Hematopoietic multipotent progenitor cell treated with erythropoietin and hydrocortisone succinate and interleukin-3 and kit ligand, for 4 days (in vitro differentiated cells): ENCODE measurements at places on chromosomes 3 and 15.
A peak's percentile ranks its signal among the peaks of the same experiment; 100 is the strongest.

- no peak for DNase-seq
These were observed 36.4 kb downstream of the SUCNR1 start for GRCh38 chr3:151909681-151910405.

DNA sequence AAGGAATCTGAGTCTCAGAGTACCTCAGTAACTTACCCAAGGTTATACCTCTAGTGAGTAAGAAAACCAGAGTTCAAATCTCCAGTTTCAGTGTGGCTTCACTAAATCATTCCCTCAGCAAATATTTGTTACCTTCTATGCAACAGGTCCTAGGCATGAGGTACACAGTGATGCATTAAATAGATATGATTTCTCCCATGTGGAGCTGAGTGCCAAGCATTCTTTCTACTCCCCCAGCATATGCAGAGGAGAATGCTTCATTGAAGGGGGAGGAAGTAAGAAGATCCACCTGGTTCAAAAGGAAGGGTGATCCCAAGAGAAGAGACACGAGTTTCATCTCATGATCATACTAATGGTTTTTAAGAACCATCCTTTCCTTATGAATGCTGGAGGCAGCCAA lies 6.8 kb upstream of the MTHFS start:
- no peak for DNase-seq

- no peak for DNase-seq
These were observed 4.3 kb downstream of the GNAT1 start for GRCh38 chr3:50195501-50196252.

GRCh38 chr15:40743921-40744814 lies 10.9 kb downstream of the RMDN3 start:
- peak; percentile 61 for DNase-seq

- no peak for DNase-seq
These were observed 71.5 kb upstream of the KLF13 start for GRCh38 chr15:31255176-31255510.

GRCh38 chr3:197259096-197259495 lies 39.3 kb downstream of the DLG1 start:
- DNase-seq: no peak

DNA sequence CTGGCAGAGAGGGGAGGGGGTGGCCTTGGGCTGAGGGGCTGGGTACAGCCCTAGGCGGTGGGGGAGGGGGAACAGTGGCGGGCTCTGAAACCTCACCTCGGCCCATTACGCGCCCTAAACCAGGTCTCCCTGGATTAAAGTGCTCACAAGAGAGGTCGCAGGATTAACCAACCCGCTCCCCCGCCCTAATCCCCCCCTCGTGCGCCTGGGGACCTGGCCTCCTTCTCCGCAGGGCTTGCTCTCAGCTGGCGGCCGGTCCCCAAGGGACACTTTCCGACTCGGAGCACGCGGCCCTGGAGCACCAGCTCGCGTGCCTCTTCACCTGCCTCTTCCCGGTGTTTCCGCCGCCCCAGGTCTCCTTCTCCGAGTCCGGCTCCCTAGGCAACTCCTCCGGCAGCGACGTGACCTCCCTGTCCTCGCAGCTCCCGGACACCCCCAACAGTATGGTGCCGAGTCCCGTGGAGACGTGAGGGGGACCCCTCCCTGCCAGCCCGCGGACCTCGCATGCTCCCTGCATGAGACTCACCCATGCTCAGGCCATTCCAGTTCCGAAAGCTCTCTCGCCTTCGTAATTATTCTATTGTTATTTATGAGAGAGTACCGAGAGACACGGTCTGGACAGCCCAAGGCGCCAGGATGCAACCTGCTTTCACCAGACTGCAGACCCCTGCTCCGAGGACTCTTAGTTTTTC lies 4.9 kb downstream of the ISL2 start:
- peak; percentile 28 for DNase-seq

DNA sequence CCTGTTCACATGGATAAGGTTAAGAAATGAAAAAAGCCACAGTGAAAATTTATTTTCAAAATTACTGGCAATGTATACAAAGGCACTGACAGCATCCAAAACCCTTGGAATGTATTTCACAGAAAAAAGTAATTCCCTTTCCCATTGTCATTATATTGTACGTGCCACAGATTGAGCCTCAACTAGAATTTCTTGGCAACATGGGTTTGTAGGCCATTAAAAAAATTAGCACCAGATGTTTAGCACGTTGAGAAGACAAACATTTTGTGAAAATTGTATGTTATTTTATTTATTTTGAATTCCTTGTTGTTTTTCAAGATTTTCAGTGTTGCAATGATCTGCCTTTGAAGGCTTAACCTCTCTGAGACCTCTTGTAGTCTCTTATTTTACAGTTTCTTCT lies 76.3 kb upstream of the EPHB3 start:
- DNase-seq: no peak

DNA sequence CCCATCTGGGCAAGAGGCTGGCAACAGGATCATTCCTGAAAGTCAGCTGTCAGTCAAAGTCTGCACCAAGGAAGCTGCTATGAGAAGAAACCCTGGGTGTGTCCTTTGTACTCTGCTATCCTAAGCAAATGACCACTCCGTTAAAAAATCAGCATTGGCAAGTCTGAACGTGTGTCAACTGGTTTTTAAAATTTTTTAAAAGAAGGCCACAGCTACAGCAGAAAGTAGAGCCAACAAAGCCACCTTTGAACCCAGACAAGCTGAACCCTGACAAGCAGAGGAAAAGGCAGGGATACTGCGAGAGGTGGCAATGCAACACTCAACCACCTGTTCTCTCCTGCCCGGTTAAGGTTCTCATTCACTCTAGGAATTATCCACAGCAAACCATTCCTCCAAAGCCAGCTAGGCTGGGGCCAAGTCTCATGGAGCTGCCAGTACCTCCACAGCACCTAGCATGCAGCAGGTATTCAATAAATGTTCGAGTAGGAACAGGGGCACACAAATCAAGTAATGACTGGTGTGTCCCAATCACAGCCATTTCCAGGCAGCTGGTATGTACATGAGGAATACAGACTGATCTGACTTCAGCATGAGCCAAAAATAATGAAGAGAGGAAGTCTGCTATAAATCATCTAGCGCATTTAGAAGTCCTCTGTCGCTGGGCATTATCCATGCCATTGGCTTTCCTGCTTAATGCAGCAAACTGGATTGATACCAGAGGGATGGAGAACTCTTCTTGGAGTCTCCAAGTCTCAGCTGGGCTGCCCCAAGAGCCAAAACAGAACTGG lies 76.0 kb downstream of the ADCY5 start:
- DNase-seq: no peak

GRCh38 chr3:136960838-136961836 lies 3.4 kb downstream of the IL20RB start:
- DNase-seq: no peak

DNA sequence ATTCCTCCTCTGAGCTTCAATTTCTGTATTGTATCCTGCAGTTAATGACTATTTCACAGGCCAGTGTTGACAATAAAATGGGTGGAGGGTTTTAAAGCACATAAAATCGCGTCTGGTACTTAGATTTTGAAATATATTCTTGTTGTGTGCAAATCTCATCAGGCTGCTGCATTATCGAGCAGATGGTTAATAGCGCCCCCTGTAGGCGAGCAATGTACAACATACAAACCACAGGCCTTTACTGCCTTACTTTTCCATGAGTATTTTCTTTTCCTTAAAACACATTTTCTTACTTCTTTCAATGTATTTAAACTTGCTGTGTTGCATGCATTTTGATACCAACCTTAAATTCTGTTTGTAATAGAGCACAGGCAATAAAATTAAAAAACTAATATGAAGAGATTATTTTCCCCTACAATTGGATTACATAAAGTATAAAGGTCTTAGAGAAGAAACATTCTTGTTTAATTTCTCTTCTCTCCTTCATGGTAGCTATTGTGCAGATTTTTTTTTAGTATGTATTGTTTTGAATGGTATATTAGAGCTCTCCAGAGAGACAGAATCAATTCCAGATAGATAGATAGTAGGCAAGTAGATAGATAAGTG lies 608.4 kb downstream of the CADM2 start:
- peak; percentile 74 for DNase-seq

GRCh38 chr15:96333131-96334016 lies 2.9 kb downstream of the NR2F2 start:
- DNase-seq: peak; percentile 19

- no peak for DNase-seq
These were observed 24.0 kb upstream of the SRP14 start for GRCh38 chr15:40062816-40063562.

- no peak for DNase-seq
These were observed 1037.3 kb downstream of the SI start for GRCh38 chr3:164040991-164041390.

GRCh38 chr15:90241343-90242192 lies 7.6 kb downstream of the GDPGP1 start:
- peak; percentile 61 for DNase-seq

GRCh38 chr3:56322862-56323261 lies 145.4 kb downstream of the ERC2 start:
- no peak for DNase-seq

DNA sequence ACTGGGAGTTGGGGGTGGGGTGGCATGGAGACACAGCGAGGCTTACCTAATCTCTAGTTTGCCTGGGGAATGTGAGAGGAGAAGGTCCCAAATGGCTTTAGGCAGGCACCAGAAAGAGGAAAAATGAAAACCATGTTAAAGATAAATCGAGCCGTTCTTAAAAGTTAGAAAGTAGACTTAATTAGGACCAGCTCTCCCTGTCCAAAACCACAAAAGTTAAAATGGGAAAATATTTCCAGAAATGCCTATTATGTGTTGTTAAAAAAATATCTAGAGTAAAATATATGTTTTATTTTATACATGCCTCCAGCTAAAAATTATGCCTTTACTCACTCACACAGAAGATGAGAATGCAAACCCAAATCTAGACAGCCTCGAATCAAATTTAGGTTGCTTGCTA lies 50.1 kb downstream of the LRTM1 start:
- no peak for DNase-seq

- DNase-seq: no peak
These were observed 58.0 kb upstream of the ATP2B2 start for GRCh38 chr3:10563396-10563795.

GRCh38 chr3:157160658-157161424 lies 894 bp upstream of the CCNL1 start:
- DNase-seq: peak; percentile 85

DNA sequence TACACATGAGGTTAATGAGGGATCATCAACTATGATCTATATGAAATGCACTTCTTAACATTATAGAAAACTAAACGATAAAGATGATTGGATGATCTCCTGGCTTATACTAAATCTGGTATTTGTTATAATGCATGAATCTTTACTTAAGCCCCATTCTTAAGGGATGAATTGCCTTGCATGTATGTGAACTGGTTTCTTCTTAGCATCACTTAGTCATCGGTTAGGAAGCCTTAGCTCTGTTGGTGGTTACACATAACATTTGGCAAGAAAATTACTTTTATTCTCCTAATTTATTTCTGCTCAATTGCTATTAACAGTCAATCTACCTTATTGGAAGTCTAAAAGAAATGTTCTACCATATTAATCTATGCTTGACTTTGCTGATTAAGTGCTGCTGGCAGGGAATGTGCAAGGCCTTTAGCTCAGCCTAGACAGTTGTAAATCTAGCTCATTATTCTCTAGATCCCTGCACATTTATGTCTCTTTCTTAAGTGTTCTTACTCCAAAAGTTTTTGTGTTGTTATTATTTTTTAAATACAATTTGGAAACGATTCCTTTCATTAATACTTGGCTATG lies 356.0 kb downstream of the ZPLD1 start:
- no peak for DNase-seq

DNA sequence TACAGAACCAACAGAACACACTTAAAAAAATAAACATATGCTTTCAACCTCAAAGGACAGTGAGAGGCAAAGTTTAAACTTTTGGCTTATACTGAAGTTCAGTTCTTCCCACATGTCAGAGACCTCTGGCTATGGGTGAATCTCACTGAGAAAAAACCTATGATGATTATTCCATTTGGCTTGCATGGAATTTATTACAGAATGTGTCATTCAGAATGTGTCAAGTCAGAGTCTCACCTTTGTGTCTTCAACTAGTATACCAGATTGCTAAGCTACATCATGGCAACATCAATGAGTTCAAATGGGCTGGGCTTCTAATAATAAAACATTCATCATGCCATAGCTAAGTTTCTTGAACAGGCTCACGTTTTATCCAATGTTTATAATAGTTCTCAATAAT lies 987.0 kb downstream of the NTRK3 start:
- DNase-seq: no peak
